ENCODE measurements at places on chromosomes 7 and 10. TPM values are rescaled to one million over a fixed set of nuclear protein-coding genes. Genes with fewer than 3 reads are reported as not detected.

DNA sequence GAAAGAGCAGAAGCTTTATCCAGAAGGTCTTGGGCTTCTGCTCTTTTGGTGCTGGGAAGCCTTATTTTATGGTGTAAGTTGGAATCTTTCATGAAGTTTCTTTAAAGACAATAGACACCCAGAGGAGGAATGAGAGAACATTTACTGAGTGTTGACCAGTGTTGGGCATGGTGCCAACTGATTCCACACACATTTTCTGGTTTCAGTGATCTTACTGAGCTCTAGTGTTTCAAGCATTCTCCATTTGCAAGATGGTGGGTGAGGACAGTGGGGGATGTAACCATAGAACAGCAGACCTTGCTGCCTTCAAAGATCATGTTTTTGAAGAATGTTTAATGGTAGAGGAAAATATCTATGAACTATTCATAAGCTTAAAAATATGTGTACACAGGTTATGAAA lies 114.6 kb downstream of the LRMDA start:
- no peak for DNase-seq

ZNF485 gene
- total RNA-seq, result 8.4 TPM

OR2F2 gene
- total RNA-seq, result not detected

DNA sequence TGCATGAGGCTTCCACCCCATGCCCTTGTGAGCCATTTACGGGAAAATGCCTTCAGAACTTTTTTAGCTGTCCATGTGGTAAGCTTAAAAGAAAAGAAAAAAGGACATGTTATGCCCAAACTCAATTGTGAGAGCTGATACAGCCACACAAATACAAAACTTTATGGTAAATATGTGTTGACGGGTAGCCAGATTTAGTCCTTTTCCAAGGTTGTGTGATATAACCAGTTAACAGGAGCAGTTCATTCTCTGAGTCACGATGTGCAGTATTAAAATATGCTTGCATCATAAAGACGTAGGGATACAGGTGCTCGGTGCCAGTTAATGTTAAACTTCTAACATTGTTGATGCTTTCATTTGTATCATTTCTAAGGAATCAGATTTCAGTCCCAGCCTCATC lies 350.4 kb downstream of the DNAJB6 start:
- DNase-seq, result no peak

SEMA3D gene
- 0.36 TPM for total RNA-seq

COBL gene
- not detected for total RNA-seq

DNA sequence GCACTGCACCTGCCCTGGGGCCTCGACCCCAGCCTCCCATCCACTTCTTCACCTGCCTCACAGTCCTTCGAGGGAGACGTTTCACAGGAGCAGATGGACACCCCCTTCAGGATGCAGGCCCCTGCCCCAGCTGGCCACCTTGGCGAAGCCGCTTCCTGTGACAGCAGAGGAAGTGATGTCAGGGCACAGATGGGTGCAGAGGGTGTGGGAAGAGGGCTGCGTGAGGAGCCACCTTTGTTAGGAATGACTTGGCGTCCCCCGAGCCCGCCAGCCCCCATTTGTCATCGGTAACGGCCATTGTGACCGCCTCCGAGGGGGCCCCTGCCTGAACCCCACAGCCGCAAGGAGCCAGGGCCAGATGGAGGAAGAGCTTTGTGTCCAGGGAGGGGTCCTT lies 47.4 kb upstream of the SLC29A3 start:
- DNase-seq, result no peak

GRCh38 chr7:85773116-85773728 lies 586.4 kb upstream of the SEMA3D start:
- no peak for DNase-seq

DNA sequence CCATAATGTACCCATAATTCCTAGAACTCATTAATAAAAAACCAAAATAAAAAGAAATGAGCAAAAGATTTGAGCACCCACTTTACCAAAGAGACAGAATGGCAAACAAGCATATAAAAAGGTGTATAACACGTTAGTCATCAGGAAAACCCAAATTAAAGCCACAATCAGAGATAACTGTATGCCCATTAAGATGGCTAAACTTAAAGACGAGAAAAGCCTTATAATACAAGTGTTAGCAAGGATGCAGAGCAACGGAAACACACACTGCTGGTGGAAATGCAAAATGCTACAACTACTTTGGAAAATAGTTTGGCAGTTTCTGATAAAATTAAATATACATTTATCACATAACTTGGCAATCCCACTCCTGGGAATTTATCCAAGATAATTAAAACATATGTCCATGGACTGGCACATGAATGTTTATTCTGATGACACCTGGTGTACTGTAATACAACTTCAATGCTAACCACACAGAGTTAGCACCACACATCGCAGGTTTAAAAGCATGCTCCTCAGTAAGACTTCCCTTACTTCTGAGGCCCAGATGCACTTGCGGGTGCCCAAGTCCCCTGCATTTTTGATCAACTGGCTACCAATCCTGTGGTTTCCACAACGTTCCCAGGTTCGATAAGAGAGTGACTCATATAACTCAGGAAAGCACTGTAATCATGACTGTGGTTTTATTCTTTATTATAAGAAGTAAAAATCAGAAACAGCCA lies 158.6 kb downstream of the SNX13 start:
- DNase-seq, result no peak

GIMAP7 gene
- 0.30 TPM for total RNA-seq

GRCh38 chr10:18474118-18474455 lies 177.3 kb downstream of the NSUN6 start:
- DNase-seq, result no peak

LRMDA gene
- total RNA-seq, result not detected

PDE1C gene
- 0.52 TPM for total RNA-seq

GRCh38 chr7:92622030-92622429 lies 31.8 kb upstream of the FAM133B start:
- DNase-seq, result no peak

SLC26A5 gene
- total RNA-seq, result not detected

- DNase-seq, result peak; percentile 41
Measured at GRCh38 chr7:101172854-101173751, 7.0 kb downstream of the NAT16 start.

LIPF gene
- not detected for total RNA-seq

DNA sequence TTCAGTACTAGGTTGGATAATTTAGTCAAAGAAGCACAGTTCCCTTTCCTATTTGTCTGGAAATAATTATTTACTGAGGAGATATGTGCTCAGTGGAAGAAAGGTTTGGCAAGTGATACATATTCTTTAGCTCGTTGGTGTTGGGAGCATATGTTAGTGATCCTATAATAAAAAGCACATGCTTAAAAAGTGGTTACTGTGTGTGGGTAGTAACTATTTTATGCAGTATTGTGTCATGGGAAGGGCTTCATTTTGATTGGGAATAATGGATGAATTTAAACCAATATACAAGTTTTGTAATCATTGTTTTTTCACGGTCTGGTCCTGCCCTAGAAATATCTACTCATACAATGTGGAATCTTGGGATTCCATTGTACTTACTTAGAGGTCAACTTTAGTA lies 188.7 kb upstream of the PPP1R3A start:
- no peak for DNase-seq

TMEM196 gene
- total RNA-seq, result not detected

DNA sequence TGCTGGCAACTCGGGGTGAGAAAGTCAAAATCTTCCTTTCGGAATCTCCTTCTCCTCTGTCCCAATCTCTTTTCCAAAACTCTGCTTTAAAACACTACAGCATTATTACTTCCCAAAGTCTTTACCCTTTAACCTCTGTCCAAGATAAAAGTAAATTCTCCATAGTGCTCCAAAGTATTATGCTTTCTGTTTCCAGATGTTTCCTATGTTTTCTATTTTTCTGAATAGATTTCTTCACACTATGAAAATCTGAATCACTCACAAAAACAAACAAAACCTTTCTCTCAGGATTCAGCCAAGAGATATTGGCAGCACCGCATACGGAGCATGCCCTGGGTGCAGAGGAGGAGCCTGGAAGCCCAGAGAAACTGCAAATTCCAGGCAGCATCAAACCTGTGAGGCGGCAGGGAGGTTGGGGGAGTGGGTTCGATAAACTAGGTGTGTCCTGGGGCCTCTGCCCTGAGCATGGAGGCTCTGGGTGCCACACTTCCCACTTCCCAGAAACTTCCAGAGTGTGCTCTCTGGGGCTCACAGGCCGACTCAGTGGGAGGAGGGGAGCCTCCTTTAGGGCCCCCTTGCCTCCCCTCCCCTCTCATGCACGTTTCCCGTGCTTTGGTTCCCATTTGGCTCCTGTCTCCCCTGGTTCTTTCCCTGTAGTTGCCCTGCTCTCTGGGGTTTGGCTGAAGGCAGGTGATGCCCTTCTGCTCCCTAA lies 35.6 kb downstream of the VIPR2 start:
- no peak for DNase-seq

DNA sequence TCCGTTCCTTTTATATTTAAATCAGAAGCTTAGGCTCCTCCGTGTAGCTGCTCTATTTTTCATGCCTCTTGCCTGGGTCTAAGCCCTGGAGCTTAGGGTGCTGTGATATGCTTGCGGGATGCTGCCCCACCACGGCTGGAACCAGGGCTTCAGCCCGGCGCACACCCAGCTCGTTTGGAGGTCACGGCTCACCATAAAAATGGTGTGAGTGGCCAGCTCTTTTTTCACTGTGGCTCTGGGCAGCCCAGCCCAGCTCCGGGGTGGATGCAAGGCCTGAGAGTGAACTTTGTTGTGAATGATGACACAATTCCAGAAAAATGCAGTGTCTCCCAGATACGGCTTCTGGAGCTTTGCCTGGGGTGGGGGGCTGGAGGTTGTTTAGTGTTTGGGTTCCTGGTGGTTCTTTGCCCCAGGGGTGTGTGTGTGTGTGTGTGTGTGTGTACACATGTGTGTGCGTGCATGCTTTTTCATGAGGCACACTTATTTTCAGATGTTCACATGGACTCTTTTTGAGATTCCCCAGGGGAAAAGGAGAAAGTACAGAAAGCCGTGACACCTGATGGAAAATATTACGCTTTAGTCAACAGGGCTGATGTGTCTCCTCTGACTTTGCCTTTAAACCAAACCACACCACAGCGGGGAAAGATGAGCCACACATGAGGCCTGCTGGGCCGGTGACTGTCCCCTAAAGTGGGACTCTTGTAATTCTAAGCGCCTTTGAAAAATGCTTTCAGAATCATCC lies 46.2 kb downstream of the GRK5 start:
- no peak for DNase-seq

- DNase-seq, result no peak
Measured at GRCh38 chr10:3290550-3290949, 118.0 kb upstream of the PITRM1 start.

GRCh38 chr10:91010952-91011351 lies 90.1 kb upstream of the ANKRD1 start:
- DNase-seq, result no peak

GRCh38 chr10:76311752-76312636 lies 880.6 kb downstream of the LRMDA start:
- DNase-seq, result no peak

- DNase-seq, result no peak
Measured at GRCh38 chr10:72312865-72313391, 39.2 kb downstream of the DDIT4 start.

Data from B cell (primary cell).